ENCODE measurements at places on chromosomes 1 and 21.

GRCh38 chr1:168360151-168361021, 79.7 kb downstream of the TBX19 start:
- DNase-seq: no peak

GRCh38 chr1:243848165-243848857, 1.7 kb downstream of the AKT3 start:
- DNase-seq: no peak

- DNase-seq: no peak
Observed at GRCh38 chr1:28056129-28056925, 32.1 kb downstream of the EYA3 start.

DNA sequence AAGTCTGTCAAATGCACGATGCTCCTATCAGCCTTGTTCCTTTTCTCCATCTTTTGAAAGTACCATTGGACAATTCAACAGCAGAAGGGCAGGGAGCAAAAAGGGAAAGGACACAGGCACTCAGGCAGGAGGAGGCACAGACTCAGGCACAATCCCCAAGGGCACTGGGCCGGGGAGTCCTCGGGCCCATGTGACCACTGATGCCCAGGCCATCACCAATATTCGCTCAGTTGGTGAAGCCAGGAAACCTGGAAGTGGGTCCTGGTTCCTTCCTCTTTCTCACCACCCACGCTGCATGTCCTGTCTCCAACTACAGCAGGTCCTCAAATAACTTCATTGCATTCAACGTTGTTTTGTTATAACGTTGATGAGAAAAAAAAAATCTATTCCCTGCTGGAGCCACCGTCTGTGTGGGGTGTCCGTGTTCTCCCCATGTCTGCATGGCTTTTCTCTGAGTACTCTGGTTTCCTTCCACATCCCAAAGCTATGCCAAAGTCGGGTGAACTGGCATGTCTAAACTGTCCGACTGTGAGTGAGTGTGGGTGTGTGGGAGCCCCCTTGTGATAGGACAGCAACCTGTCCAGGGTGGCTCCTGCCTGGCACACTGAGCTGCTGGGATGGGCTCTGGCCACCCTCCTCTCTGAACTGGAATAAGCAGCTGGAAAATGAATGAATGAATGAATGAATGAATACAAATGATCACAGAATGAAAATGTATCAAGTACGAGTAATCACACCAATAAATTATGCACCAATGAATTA, 12.5 kb downstream of the NID1 start:
- DNase-seq: peak; percentile 50

DNA sequence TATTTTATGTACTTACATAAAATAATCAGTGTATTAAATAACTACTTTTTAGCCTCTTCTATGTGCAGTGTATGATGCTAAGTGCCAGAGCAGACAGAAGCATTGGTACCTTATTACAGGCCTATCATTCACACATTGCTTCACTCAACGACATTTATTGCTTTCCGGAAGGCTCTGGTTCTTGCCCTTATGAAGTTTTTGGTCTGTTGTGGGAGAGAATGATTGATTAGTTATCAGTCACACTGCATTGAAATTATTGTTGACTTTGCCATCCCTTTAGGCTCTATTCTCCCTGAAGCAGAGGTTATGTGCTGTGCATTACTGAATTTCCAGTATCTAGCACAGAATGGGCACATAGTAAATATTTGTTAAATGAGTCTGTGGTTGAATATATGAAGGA, 178.0 kb downstream of the HHAT start:
- DNase-seq: no peak

DNA sequence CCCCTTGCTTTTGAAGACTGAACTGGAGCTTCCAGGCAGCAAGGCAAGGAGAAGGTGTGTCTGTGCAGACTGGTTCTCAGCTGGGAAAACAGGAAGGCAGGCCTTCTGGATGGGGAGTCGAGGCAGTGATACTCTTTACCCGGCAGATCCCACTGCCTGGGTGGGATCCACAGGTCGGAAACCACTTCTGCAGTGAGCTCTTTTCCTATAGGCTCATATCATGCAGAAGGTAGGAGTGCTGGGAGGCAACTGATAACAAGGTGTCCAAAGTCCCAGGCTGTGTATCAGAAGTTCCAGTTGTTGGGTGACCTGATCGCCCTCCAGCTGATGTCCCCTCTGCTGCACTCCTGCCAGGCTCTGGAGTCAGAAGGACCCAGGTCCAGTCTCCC, 17.1 kb downstream of the ACOT11 start:
- DNase-seq: peak; percentile 29

GRCh38 chr1:229870381-229870780, 196.7 kb upstream of the GALNT2 start:
- DNase-seq: no peak

DNA sequence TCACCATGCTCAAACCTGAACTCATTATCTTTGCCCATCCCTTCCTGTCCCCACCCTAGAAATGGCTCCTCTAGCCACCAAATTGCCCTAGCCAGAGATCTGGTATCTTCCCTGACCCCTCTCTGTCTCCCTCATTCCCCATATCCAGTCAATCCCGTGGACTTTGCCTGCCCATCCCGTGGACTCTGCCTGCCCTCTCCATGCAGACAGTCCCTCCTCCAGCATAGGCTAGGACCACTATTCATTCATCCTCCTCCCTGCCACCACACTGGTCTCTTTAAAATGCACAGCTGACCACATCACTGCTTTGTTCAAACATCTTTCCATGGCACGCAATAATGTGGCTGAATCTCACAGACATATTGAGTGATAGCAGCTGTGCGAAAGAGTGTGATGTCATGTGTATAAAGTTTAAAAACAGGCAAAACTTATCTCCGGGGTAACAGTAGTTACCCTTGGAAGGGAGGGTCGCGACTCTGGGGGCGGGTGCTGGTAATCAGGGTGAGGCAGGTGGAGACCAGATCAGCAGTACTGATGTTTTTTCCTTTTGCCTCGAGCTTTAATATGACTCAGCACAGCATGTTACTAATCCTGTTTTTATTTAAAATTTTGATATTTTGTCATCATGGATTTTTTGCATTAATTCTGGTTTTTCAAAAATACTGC, 4.8 kb upstream of the SLC2A1 start:
- no peak for DNase-seq

DNA sequence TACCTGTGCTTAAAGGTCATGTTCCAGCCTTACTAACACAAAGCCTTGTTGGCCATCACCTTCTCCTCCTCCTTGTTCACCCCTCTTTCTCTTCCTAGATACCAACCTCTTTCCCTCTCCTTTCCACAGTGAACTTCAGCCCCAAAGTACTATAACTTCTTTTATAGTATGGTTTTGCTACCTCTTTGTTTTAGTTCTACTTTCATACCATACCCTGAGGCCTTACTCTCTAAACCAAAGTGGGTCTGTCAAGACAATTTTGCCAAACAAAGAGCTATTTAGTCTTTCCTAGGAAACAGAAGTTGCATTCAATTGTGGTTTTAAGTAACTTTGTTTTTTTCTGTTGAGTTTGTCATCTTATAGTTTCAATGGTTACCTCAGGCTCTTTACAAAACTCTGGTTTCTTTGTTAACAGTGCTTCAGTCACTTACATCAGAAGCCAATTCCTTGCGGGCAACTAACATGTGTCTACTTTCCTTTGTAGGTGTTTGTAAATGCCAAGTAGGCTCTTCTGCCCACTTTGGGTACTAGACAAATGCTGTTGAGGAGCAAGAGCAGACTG, 623.9 kb upstream of the PKN2 start:
- DNase-seq: no peak

DNA sequence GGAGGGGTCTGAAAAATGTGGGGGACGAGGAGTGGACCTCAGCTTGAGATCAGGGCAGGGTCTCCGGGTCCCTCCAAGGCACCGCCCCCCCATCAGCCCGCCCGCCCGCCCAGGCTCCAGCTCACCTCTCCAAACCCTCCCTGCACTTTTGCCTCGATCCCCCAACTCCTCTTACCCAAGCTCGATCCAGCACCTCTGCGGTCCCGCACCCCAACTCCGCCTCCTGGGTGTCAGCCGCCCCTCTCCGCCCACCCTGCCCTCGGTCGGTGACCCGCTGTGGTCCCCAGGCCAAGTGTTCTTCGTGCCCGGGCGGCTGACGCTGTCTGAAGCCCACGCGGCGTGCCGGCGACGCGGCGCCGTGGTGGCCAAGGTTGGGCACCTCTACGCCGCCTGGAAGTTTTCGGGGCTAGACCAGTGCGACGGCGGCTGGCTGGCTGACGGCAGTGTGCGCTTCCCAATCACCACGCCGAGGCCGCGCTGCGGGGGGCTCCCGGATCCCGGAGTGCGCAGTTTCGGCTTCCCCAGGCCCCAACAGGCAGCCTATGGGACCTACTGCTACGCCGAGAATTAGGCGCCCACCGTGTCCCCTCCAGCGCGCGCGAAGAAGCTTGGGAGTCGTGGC, 5.7 kb downstream of the HAPLN2 start:
- no peak for DNase-seq
